ENCODE measurements at places on chromosomes 4 and X. TPM values are rescaled to one million over a fixed set of nuclear protein-coding genes. Genes with fewer than 3 reads are reported as not detected.

The H2BW2 gene
- polyA plus RNA-seq: 1.4 TPM

The HPGDS gene
- polyA plus RNA-seq: 4.2 TPM

The SMIM9 gene
- not detected for polyA plus RNA-seq

The ZAR1 gene
- not detected for polyA plus RNA-seq

The ATP1B4 gene
- polyA plus RNA-seq: 0.08 TPM

The LRP2BP gene
- 5.2 TPM for polyA plus RNA-seq

The F8 gene
- 5.5 TPM for polyA plus RNA-seq

The STBD1 gene
- 2.2 TPM for polyA plus RNA-seq

DNA sequence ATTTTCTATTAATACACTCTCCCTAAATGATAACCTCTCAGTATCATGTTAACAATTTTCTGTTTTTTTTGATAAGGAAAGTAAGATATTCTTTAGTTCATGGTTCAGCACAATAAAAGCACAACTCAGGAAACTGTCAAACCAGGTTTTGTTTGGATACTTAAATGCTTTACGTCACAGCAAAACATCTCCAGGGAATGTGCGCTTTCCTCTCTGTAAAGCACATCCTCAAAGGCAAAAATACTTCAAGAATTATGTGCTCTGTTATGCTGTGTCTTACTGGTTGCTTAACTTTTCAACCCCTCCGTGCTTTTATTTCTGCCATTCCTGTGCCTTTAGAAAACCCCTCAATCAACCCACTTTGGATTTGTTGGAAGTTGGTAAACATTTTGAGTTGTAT is 27.8 kb downstream of the SNX25 start:
- H3K4me1 ChIP-seq: peaks cover 4% of the 10 kb centered on the region
- no peak overlapping the region for H3K27ac ChIP-seq
- DNase-seq: no peak
- H3K27me3 ChIP-seq: no peaks in the 10 kb centered on the region
- H3K36me3 ChIP-seq: no peaks in the 10 kb centered on the region

GRCh38 chrX:136909706-136910564 is 29.4 kb upstream of the RBMX start:
- peak overlapping the region; percentile 87 for H3K27ac ChIP-seq
- no peaks in the 10 kb centered on the region for H3K36me3 ChIP-seq
- no peak for DNase-seq
- peak overlapping the region; percentile 60 for H3K4me3 ChIP-seq
- H3K4me1 ChIP-seq: no peaks in the 10 kb centered on the region
- H3K27me3 ChIP-seq: no peaks in the 10 kb centered on the region

DNA sequence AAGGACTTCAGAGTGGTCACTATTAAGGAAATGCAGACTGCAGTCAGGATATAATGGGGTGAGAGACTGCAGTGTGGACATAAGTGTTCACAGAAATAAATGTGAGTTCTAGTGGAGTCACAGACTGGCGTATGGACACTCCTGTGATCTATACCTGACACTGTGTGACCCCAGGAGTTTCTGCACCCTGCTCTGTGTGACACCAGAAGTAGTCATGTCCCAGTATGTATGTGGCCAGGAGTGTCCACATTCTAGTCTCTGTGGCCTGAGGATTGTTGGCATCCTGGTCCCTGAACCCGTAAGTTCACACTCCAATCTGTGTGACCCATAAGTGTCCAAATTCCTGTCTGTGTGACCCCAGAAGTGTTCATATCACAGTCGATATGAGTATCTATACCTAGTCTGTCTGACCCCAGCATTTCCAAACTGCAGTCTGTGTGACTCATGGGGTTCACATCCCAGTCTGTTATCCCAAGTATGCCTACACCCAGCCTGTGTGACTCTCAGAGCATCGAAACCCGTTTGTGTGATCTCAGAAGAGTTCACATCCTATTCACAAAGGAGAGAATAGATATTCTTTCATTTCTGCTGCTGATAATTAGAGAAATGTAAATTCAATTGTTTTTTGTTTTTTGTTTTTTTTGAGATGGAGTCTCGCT is 16.3 kb downstream of the WDR13 start:
- no peaks in the 10 kb centered on the region for H3K27me3 ChIP-seq
- no peak overlapping the region for H3K27ac ChIP-seq
- no peaks in the 10 kb centered on the region for H3K36me3 ChIP-seq
- no peak for DNase-seq

- no peak for DNase-seq
- no peaks in the 10 kb centered on the region for H3K36me3 ChIP-seq
- H3K4me3 ChIP-seq: no peak overlapping the region
- no peak overlapping the region for H3K27ac ChIP-seq
- no peaks in the 10 kb centered on the region for H3K27me3 ChIP-seq
Measured at GRCh38 chrX:30521440-30522182, 56.0 kb downstream of the TASL start.

- H3K36me3 ChIP-seq: no peaks in the 10 kb centered on the region
- DNase-seq: no peak
Measured at GRCh38 chr4:134382478-134383227, 181.1 kb upstream of the PABPC4L start.

DNA sequence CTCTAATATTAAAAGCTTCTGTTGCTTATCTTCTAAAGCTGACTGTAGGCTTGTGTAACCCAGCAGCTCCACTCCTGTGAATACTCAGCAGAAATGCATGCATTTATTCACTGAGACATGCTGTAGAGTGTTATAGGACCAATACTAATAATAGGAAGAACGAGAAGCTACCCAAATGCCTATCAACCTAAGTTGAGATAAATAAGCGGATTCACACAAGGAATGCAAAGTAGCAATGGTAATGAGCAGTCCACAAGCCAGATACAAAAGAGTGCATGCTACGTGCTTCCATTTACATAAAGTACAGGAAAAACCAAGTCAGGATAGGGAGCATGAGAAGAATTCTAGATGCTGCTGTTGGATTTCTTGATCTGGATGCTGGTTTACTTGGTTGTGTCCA is 155.9 kb downstream of the AASDH start:
- no peaks in the 10 kb centered on the region for H3K27me3 ChIP-seq
- DNase-seq: no peak

- no peak for DNase-seq
- H3K27me3 ChIP-seq: no peaks in the 10 kb centered on the region
- H3K36me3 ChIP-seq: no peaks in the 10 kb centered on the region
- H3K4me1 ChIP-seq: no peaks in the 10 kb centered on the region
Measured at GRCh38 chrX:129769467-129770154, 10.1 kb upstream of the SASH3 start.

DNA sequence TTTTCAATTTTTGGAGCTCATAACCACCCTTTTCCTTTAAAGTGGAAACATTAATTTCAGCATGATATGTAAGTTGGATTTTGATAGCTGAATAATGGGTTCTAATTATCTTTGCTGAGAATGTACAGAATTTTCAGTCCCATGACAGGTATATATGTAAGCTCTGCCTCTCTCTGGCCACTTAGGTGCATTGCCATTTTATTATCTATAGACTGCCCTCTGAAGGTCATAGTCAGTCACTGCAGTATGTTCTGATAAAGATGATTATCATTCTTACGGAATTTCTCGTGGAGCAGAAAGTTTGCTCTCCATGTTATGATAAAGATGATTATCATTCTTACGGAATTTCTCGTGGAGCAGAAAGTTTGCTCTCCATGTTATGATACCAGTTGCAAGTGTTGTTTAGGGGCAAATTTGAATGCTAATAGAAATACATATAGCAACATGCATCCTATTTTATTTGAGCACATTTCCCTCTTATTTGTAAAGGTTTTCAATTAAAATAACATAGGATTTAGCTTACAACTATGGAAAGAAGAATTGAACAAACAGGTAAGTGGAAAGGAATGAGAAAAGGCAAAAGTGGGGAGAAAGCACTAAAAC is 10.4 kb downstream of the AFP start:
- H3K27ac ChIP-seq: no peak overlapping the region
- H3K4me1 ChIP-seq: no peaks in the 10 kb centered on the region
- no peak for DNase-seq

GRCh38 chr4:67037504-67038227 is 507.6 kb downstream of the CENPC start:
- no peaks in the 10 kb centered on the region for H3K36me3 ChIP-seq
- no peaks in the 10 kb centered on the region for H3K27me3 ChIP-seq
- H3K4me3 ChIP-seq: no peak overlapping the region
- no peak for DNase-seq

- no peaks in the 10 kb centered on the region for H3K36me3 ChIP-seq
- H3K4me1 ChIP-seq: no peaks in the 10 kb centered on the region
- H3K27ac ChIP-seq: no peak overlapping the region
Measured at GRCh38 chr4:98686043-98686707, 27.8 kb upstream of the TSPAN5 start.

GRCh38 chrX:115018944-115019343 is 1.5 kb upstream of the IL13RA2 start:
- no peak for DNase-seq
- H3K36me3 ChIP-seq: no peaks in the 10 kb centered on the region
- no peaks in the 10 kb centered on the region for H3K4me1 ChIP-seq
- peaks cover 6% of the 10 kb centered on the region for H3K27me3 ChIP-seq

DNA sequence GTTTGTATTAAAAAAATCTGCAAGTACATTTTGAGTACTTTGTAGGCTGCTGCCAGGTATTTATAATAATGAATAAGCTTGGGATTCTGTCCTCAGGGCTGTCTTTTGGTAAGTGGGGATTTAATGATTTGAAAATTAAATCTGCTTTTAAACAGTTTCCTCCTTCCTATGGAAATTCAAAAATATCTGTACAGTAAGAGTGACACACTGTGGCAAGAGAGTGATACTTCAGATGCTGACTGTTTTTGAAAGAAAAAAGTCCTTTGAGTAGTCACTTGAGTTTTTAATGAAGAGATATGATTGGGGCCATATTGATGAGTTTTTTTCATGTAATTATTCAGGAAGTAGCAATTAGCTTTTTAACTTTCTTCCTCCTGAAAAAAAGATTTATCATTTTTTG is 49.2 kb downstream of the SMARCAD1 start:
- H3K36me3 ChIP-seq: no peaks in the 10 kb centered on the region
- H3K4me3 ChIP-seq: no peak overlapping the region
- H3K4me1 ChIP-seq: no peaks in the 10 kb centered on the region
- H3K27me3 ChIP-seq: no peaks in the 10 kb centered on the region
- no peak overlapping the region for H3K27ac ChIP-seq
- DNase-seq: no peak

- no peaks in the 10 kb centered on the region for H3K36me3 ChIP-seq
- no peak overlapping the region for H3K4me3 ChIP-seq
- H3K27ac ChIP-seq: no peak overlapping the region
Measured at GRCh38 chr4:120864969-120865368, 57.6 kb downstream of the PRDM5 start.

DNA sequence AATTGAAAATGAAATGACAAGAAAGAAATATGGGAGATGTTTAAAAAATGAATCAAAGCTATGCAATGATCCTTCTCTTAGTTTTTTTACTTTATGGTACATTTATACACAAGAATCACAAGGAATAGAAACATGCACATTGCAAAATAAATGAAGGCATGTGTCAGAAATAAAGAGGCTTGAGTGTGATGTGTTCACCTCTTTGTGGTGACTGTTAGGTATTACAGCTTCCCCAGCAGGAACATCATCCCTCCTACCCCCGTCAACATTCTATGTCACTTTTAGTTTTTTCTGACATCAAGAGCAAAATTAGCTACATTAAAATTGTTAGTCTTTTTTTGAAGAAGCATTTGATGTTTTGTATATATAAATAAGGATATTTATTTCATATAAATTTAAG is 214.8 kb downstream of the SLC4A4 start:
- H3K27me3 ChIP-seq: no peaks in the 10 kb centered on the region
- no peaks in the 10 kb centered on the region for H3K4me1 ChIP-seq
- H3K4me3 ChIP-seq: no peak overlapping the region

DNA sequence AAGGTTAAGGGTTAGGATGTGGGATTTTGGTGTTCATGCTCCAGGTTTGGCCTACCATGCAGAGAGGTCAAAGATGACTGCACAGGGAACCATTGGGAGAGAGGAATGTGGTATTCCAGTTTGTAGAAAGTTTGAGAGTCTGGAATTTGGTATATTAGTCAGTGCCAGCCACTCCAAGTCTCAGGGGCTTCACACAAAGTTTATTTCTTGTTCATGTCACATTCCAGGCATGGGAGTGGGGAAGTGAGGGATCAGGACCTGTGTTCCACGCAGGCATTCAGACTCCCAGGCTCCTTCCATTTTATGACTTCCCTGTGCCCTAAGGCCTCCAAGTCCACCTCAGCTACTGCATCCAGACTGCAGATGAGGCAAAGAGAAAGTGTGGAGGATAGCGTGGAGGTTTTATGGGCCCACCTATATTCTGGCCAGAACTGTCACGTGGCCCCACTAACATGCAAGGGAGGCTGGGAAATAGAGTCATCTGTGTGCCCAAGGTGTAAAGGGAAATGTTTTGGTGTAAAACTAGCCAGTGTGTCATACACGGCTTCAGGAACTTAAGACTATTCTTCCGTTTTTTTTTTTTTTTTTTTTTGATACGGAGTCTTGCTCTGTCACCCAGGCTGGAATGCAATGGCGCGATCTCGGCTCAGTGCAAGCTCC is 140.6 kb upstream of the SCML1 start:
- no peak overlapping the region for H3K27ac ChIP-seq
- no peaks in the 10 kb centered on the region for H3K27me3 ChIP-seq
- no peak for DNase-seq
- H3K4me3 ChIP-seq: no peak overlapping the region
- H3K4me1 ChIP-seq: no peaks in the 10 kb centered on the region

DNA sequence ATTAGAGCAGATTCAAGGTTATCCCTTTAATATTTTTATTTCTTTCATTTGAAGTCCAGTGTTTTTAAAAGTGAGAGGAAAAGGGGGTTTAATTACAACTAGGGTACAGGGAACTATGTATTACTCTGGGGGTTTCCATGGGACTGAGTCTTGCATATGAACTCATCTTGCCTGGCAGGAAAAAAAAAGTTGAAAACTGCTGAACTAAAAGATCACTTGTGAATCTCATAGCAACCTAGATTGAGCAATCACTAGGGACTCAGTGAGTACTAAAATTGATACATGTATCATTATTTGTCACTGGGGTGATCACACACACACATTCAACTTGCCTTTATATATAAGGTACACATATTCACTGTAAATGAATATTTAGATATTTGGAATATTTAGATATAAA is 180.7 kb upstream of the SFRP2 start:
- H3K4me1 ChIP-seq: no peaks in the 10 kb centered on the region
- no peak overlapping the region for H3K27ac ChIP-seq
- DNase-seq: no peak
- H3K27me3 ChIP-seq: no peaks in the 10 kb centered on the region
- no peaks in the 10 kb centered on the region for H3K36me3 ChIP-seq
- no peak overlapping the region for H3K4me3 ChIP-seq

DNA sequence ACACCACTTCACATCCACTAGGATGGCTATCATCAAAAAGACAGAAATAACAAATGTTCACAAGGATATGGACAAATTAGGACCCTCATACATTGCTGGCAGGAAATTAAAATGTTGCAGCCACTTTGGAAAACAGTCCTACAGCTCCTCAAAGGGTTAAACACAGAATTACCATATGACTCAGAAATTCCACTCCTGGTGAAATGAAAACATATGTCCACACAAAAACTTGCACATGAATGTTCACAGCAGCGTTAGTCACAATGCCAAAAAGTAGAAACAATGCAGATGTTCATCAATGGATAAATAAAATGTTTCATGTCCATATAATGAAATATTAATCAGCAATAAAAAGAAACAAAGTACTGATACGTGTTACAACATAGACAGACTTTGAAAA is 15.1 kb downstream of the S100G start:
- H3K4me3 ChIP-seq: no peak overlapping the region
- H3K36me3 ChIP-seq: no peaks in the 10 kb centered on the region
- DNase-seq: no peak
- no peaks in the 10 kb centered on the region for H3K4me1 ChIP-seq
- H3K27ac ChIP-seq: no peak overlapping the region

GRCh38 chrX:49878128-49878833 is 1.0 kb upstream of the USP27X start:
- H3K4me1 ChIP-seq: no peaks in the 10 kb centered on the region
- no peaks in the 10 kb centered on the region for H3K36me3 ChIP-seq
- H3K27ac ChIP-seq: peak overlapping the region; percentile 78
- H3K4me3 ChIP-seq: peak overlapping the region; percentile 42
- no peaks in the 10 kb centered on the region for H3K27me3 ChIP-seq
